ENCODE measurements at places on chromosomes 11 and 22.

- no peak for DNase-seq
These were observed 22.6 kb upstream of the OLFML1 start for GRCh38 chr11:7462706-7463105.

DNA sequence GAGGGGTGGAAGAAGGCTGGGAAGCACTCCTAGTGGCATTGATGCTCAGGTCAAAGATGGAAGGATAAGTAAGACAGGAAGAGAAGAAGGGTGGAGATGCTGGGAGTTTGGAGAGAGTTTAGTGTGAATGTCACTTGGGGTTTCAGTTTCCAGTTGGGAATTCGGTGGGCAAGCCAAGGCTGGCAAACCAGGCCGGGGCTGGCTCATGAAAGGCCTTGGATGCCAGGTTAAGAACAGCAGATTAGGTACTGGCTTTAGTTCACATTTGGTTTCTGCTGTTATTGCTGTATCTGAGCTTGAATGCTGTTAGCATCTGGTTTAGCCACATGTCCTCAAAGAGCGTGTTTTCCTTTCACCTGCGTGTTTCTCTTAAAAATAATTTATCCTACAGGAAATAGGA lies 69.6 kb downstream of the BLID start:
- DNase-seq = no peak

DNA sequence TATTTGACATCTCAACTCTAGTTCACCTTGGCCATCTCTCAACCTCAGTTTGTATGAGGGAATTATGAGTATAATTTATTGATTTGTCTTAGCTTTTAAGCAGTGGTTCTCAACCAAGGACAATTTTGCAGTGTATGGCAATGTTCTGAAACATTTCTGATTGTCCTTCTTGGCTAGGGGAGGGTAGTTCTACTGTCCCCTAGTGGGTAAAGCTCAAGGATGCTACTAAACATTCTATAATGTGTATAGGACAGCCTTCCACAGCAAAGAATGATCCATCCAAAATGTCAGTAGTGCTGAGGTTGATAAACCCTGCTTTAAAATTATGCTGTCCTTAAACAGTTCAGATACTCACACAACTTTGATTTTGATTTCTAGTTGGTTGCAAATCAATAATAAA lies 78.1 kb upstream of the ALKBH3 start:
- DNase-seq = no peak

GRCh38 chr11:46537121-46537520 lies 56.7 kb downstream of the AMBRA1 start:
- peak; percentile 18 for DNase-seq

GRCh38 chr22:44661070-44661469 lies 40.9 kb upstream of the PRR5 start:
- no peak for DNase-seq

Data from kidney tubule cell (primary cell).